ENCODE measurements at places on chromosomes 2 and 18.

GRCh38 chr18:37674570-37674969, 109.0 kb upstream of the CELF4 start:
- DNase-seq = no peak

DNA sequence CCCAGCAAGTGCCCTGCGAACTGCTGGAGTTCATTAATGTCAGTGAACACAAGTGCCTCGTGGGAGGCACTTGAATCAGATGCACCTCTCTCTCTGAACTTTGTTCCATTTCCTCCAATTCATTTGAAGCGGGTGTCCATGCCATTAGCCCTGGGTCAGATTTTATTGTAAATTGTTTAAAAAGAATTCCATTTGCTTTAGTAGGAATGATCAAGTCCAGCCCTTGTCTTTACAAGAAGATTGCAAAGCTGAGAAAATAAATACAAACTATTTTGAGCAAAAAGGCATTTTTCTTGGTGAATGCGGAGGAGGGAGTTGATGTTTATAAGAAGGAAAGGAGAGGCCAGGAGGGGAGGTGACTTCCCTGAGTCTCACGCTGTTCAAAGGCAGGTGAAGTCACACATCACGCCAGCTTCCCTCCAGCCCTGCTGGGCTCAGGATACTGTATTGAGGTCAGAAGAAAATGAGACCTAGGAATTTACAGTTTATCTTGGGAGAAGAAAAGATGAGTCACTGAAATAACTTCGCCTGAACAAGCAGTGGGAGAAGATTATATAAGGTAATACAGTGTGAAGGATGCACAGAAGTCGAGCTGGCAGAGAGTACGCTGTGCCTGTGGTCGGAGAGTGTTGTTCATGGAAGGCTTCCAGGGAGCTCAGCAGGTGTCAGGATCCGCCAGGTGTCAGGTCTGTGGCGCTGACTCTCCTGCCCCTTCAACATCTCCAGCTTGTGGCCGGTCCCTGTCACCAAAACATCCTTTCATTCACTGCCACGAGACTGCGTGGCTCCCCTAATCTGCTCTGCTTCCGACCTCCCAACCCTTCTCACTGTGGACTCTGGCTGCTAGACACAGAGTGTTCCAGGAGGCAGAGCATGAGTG, 36.5 kb downstream of the EFR3B start:
- DNase-seq = peak; percentile 41

GRCh38 chr18:10401930-10402329, 52.5 kb upstream of the APCDD1 start:
- no peak for DNase-seq

DNA sequence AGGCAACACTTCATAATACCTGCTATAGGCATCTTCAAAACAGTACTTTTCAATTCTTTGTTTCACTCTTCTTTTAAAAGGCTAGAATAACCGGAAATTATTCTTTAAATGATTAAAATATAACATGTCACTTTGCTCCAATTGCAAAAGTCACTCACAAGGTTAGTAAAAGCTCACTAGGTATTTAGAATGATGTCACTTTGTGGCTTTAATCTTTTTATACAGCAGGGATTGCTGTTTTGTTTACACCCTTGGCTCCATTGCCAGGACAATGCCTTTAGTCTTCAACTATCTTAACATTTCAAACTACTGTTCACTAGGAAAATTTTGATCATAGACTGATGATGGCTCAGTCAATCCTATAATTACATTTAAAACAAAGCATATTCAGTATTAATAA, 157.1 kb downstream of the BAZ2B start:
- no peak for DNase-seq

DNA sequence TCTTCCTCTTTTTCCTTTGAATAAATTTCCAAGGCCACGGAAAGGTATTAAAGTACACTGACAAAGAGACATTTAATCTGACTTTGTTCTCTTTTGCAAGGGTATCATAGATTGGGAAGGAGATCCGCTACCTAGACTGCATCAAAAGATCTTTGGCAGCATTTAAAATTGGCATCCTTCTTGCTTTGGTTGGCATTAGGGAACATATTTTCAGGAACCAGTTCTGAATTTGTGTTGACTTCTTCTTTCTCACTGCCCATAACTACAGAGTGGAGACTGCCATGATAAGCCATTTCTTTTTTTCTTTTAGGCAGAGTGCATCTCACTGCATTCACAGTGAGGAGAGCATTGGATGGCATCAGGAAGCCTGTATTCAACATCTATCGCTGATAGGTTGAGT, 83.4 kb downstream of the DOCK10 start:
- no peak for DNase-seq

GRCh38 chr2:105634198-105634597, 110.5 kb upstream of the NCK2 start:
- DNase-seq = no peak

- DNase-seq = no peak
These were observed 146.7 kb downstream of the MBP start for GRCh38 chr18:76985951-76986236.

DNA sequence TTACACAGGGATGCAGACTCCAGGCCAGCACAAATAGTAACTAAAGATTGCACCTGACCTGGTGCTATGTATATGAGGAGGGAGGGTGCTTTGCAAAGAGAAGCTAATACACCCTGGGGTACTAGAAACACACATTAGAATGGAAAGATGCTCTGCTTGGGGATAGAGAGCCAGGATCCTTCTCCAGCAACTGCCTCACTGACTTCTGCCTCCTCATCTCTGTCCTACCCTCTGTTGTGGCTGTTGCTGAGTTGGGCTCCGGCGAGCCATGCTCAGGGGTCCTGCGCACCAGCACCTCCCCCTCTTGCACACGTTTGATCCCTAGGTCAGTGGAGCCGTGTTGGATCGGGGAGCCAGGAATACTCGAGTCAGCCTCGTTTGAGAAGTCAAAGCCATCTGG, 23.7 kb upstream of the ORC2 start:
- no peak for DNase-seq

- DNase-seq = no peak
These were observed 321.5 kb upstream of the TANK start for GRCh38 chr2:160838691-160839090.

DNA sequence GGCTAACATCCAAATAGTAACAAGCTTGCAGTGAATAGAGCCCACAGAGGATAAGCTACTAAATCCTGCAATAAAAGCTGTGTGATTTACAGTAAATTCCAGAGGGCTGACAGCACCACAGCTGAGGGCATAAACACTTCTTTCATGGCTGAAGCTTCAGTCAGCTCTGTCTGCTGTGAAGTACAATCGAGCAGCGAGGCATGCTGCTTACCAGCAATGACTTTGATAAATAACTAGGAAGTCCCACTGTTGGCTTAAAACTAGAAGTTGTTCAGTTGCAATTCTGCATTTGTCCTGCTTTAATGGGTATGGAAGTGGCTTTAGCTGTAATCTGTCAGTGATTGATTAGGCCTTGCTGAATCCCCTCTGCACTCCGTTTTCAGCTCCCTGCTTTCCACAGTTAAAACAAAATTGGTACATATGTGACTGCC, 65.2 kb upstream of the FIGN start:
- DNase-seq = no peak

- DNase-seq = no peak
These were observed 413.3 kb downstream of the LRRTM4 start for GRCh38 chr2:77108915-77109314.

DNA sequence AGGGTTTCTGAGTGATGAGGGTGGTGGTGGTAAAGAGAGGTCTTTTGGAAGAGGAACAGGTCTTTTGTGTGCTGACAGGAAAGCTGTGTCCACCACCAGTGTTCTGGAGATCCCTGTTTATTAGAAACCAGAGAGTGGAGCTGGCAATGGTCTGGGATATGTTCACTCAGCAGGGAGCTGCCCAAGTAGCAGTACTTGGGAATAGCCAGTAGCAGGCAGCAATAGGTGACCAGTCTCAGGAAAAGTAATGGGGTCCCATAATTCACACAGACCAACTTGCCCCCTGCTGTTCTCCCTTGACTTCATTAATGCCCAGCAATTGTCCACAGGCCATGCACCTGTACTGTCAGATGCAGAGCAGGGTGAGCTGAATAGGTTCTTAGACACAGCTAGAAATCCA, 1.8 kb downstream of the TSPYL6 start:
- DNase-seq = no peak

- peak; percentile 52 for DNase-seq
These were observed 108.6 kb downstream of the MAP4K4 start for GRCh38 chr2:101806123-101806522.

DNA sequence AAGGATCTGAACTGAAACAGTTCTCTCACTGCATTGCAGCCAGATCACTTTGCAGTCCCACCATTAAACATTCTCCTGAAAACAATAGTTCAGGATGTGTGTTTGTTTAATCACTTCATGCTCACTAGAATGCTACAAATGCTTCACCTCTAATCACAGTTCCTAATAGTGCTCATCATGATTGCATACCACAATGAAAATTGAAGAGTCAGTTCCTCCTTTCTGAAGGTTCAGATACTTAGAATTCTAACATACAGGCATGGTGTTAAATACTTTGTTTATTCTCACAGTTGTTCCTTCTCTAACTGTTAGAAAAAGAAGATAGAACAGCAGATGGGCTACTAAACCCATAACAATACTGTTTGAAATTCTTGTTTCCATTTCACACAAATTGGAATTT, 622.3 kb upstream of the ACVR2A start:
- DNase-seq = no peak

DNA sequence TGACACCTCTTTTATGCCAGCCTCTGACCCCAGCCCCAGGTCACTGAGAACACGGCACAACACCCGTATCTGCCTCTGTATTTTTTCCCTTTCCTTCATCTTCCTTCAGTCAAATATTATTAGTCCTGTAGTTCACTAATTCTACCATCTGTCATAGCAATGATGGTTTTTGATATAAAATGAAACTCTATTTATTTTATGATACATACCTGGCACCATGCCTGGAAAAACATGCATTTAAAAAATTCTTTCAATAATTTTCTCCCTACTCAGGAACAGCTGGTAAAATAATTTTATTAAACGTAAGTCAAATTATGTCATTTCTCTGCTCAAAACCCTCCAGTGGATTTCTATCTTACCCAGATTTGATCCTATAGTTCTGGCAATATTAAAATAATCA, 224.7 kb downstream of the CDH7 start:
- no peak for DNase-seq

DNA sequence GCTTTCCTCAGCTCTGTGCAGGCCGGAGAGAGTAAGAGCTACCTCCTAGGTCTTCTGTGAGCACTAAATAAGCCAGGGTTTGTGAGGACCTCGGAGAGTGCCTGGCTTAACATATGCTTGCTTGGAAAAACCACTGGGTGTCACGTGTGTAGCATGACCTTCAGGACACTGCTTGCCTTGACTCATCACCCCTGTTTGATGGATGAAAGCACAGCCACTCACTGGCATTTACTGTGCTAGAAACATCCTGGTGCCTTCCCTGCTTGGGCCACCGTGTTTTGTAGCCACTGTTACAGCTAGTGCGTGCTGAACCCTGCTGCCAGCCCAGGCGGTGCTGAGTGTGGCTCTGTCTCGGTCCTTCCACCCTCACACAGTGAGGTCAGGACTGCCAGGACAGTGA, 34.8 kb upstream of the ITM2C start:
- no peak for DNase-seq

GRCh38 chr2:233565685-233566140, 869 bp downstream of the USP40 start:
- no peak for DNase-seq

- no peak for DNase-seq
These were observed 5.6 kb downstream of the DES start for GRCh38 chr2:219423652-219424377.

DNA sequence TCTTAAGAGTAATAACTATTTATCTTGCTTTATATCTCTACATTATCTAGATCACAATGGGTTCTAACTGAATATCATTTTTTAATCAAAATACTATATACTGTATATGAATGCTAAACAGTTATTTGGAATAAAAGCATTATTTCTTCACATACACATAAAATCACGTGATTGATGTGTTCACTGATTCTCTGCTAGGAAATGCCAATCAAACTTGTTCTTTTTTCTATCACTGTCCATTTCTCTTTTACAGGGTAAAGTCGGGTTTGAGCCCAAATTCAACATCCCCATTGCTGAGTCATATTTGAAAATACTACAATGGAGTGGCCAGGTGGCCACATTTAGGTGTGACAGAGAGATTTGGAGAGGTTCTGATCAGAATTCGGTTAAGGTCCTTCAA, 1114.0 kb upstream of the PIK3C3 start:
- DNase-seq = no peak

DNA sequence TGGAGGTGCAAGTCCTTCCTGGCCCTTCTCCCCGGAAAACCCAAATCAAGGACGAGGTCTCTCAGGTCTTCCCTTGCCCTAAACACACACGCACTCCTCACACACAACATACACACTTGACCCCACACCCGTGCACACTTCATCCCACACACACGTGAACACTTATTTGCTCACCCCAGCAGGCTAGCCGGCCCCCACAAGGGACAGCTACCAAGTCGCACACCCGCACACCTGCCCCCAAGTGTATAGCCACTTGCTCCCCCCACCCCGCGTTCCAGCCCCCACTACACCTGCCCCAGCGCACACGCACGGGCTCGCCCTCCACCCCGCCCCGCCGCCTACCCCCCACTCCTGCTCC, 359 bp downstream of the TGFBRAP1 start:
- no peak for DNase-seq

GRCh38 chr2:53452957-53453748, 314.5 kb upstream of the CHAC2 start:
- DNase-seq = no peak

DNA sequence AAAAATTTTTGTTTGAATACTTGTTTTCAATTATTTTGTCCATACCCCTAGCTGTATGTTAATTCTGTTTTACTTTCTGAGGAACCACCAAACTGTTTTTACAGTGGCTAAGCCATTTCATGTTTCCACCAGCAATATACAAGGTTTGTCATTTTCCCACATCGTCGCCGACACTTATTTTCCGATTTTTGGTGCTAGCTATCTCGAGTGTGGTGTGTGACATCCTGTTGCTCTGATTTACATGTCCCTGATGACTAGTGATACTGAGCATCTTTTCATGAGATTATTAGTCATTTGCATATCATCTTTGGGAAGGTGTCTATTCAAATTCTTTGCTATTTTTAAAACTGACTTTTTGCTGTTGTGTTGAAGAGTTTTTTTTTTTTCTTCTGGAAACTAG, 7.2 kb upstream of the GPC1 start:
- DNase-seq = no peak

DNA sequence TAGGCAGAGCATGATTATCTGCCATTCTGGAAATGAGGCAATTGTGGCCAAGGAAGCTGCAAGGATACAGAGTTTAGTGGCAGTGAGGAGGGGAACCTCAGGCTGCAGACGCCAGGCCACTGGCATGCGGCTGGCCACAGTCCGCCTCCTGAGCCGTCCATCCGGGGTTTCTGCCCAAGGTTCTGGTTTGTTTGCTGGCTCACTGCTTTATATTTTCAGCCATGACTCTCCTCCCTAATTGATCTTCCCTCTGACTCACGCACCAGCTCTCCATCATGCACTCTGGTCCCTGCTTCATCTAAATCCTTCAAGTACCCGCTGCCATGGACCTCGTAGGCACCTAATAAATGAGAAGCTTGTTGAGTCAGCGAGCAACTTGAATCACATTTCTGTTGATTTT, 107.8 kb upstream of the REV1 start:
- DNase-seq = no peak

GRCh38 chr2:45688479-45689298, 37.2 kb downstream of the PRKCE start:
- no peak for DNase-seq

- no peak for DNase-seq
These were observed 262.6 kb downstream of the EN1 start for GRCh38 chr2:118584877-118585276.

- DNase-seq = no peak
These were observed 2.9 kb upstream of the B3GNT7 start for GRCh38 chr2:231392431-231393148.
